ENCODE measurements at places on chromosomes 5 and 9. TPM values are rescaled to one million over a fixed set of nuclear protein-coding genes. Genes with fewer than 3 reads are reported as not detected.
A peak's percentile ranks its signal among the peaks of the same experiment; 100 is the strongest.

The KLF4 gene
- total RNA-seq, result 1.3 TPM

- DNase-seq, result peak; percentile 59
Observed at GRCh38 chr5:167853421-167853820, 438.0 kb upstream of the WWC1 start.

DNA sequence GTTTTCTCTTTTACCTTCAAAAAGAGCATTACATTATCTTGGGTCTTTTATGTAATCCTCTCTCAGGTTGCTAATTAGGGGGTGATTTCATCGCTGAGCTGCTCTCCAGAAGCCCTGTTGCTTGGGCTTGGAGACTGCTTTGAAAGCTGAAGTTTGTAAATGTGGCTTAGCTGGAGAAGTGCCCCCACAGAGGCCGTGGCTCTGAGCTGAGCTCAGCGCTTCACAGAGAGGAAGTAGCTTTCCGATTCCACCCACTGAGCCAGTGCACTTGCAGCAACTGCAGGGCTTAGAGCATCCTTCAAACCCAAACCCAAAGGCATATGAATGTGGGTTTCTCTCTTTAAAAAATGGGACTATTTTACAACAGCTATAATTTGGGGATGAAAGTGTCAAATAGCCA lies 13.7 kb upstream of the NXNL2 start:
- no peak for DNase-seq

The SLC4A9 gene
- not detected for total RNA-seq

DNA sequence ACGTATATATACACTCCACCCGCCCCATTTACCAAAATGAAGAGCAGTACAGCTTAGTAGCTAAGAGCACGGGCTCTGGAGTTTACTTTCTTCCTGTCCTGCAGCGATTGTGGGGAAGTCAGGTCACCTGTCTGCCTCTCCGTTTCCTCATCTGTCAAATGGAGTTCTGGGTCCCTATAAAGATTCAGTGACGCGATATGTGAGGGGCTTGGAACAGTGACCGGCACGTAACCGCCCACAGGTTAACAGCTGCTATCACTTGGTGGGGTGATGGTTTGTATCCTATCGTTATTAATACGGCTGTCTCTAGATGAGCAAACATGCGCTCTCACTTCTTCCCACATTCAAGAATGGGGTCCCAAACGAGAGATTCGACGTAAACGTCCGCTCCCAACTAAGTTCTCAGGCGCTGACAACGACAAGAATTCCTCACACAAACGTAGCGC lies 426 bp downstream of the FAM114A2 start:
- DNase-seq, result no peak

The DNAH5 gene
- 4.7 TPM for total RNA-seq

DNA sequence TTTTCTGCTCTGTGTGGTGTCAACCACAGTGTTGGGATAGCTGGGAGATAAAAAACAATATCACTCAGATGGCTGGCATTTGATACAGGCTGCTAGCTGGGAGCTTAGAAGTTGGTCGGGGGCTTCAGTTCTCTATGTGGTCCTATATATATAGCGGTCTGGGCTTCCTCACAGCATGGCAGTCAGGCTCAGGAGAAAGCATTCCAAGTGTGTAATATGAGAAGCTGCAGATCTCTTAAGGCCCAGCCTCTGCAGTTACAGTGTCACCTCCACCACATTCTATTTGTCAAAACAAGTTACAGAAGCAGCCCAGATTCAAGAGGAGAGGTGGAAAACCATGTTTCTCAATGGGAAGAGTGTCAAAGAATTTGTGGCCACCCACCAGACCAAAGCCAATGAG lies 108.1 kb upstream of the NIPBL start:
- DNase-seq, result no peak

DNA sequence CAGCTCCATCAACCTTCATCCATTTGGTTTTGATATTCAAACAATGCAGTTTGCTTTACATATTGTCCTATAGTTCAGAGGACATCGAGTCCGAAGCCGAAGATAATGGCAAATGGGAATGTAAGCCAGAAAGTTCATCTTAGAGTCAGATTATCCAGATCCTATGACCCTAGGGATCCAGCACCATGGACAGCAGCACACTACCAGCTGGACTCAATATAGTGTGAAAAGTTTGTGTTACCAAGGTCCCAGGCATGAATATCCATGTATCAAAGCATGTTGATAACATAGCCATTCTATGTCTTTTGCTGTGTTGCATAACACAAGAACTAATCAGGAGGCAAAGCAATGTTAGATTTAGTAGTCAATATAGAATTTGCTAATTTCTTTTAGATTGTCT lies 46.3 kb downstream of the FSTL4 start:
- DNase-seq, result peak; percentile 18

The SPACA9 gene
- 1.1 TPM for total RNA-seq

DNA sequence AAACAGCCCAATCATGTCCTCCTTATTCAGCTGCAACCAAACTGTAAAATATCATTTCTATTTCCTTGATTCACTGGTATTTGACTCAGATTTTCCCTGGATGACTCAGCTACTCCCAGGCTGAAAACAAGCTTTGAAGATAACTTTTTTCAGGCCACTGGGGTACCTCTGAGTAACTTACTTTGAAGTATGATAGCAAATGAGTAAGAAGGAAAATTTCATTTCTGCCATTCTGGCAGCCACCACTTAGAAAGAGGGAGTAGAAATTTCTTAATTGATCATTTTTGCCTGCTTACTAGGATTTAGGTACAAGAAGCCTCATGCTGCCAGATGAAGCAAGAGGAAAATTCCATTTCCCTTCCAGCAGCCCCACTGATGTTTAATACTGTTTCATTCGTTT lies 247.4 kb downstream of the PRELID2 start:
- peak; percentile 93 for DNase-seq

The MEF2C gene
- total RNA-seq, result 6.8 TPM

GRCh38 chr5:76874088-76874581 lies 24.3 kb downstream of the S100Z start:
- no peak for DNase-seq

The FCN2 gene
- total RNA-seq, result not detected

DNA sequence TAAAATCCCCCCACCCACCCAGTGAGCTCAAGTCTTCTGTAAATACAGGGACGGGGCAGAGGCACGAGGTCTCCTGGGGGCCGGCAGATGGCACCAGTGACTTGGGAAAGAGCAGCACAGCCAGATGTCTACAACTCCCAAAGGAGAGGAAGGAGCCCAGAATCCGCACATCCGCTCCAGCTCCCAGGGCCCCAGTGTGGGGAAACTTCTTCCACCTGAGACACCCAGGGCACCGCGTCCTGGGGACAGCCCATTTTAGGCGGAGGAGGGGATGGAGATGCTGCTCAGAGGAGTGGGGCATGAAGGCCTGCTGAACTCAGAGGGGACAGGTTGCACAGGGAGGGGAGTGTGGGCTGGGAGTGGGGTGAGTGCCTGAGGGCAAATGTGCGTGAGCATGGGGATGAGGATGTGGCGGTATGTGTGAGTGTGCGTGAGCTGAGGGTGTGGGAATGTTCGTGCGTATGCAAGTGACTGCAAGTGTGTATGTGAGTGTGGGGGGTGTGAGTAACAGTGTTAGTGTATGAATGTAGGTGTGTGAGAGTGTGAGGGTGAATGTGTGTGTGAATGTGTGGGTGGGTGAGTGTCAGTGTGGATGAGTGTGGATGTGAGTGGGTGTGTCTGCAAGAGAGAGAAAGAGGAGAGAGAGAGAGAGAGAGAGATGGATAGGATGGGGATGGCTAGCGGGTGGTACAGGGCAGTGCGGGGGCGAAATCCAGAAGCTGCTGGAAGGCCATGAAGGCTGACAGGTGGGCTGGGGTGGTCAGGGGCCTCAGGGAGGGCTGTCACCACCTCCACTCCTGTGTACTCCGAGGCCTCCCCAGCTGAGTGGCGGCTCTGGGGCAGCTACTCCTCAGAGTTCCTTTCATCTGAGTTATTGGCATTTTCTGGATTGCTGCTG lies 63.5 kb downstream of the DUSP1 start:
- peak; percentile 76 for DNase-seq

The SLC34A1 gene
- not detected for total RNA-seq

The LRRC19 gene
- not detected for total RNA-seq

DNA sequence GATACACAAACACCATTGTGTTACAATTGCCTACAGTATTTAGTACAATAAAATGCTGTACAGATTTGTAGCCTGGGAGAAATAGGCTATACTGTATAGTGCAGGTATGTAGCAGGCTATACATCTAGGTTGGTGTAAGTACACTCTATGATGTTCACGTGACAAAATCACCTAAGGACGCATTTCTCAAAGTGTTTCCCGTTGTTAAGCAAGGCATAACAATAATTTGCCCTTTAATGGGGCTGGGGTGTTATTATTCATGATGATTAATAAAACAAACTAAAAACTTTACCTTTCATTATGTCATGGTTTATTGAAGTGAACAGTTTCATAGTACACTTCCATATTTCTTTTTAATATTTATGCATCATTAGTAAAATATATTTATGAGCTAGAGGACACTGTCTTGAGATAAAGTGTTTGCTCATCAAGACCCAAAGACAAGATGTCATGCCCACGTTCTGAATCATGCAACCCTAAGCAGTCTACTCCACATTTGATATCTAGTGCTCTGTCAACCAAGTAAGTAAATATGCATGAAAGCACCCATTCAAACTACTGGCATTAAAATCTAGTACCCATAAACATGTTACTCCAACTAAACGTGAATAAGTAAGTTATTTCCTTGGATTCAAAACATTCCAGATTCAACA lies 220.5 kb downstream of the NR2F1-AS1 start:
- DNase-seq, result no peak

The FRRS1L gene
- total RNA-seq, result not detected

- DNase-seq, result no peak
Observed at GRCh38 chr9:136806067-136806466, 1.7 kb upstream of the RABL6 start.

The P4HA2 gene
- 225 TPM for total RNA-seq

DNA sequence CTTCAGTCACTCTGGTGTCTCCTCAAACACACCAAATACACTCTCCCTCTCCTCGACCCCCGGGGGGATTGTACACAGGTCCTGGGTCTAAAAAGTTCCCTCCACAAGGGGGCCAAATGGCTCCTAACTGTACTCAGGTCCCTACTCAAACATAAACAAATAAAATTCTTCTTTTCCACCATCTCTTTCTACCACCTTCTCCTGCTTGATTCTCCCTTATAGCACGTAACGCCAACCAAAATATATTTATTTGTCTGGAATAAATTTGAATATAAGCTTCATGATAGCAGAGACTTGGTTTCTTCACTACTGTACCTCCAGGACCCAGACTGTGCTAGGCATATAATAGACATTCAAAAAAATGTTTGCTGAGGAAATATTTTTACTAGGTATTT lies 21.4 kb downstream of the ZNF608 start:
- no peak for DNase-seq

GRCh38 chr9:35569206-35569605 lies 35.9 kb upstream of the TESK1 start:
- no peak for DNase-seq

- no peak for DNase-seq
Observed at GRCh38 chr9:93634311-93635185, 58.2 kb downstream of the PHF2 start.

GRCh38 chr9:38026021-38026809 lies 42.8 kb downstream of the SHB start:
- DNase-seq, result peak; percentile 98

The GRM6 gene
- total RNA-seq, result not detected

GRCh38 chr5:81995407-81995806 lies 23.6 kb downstream of the ATG10 start:
- DNase-seq, result no peak

- peak; percentile 74 for DNase-seq
Observed at GRCh38 chr9:32969270-32969669, 32.2 kb downstream of the APTX start.

The SPINK7 gene
- not detected for total RNA-seq

The C9 gene
- total RNA-seq, result not detected

DNA sequence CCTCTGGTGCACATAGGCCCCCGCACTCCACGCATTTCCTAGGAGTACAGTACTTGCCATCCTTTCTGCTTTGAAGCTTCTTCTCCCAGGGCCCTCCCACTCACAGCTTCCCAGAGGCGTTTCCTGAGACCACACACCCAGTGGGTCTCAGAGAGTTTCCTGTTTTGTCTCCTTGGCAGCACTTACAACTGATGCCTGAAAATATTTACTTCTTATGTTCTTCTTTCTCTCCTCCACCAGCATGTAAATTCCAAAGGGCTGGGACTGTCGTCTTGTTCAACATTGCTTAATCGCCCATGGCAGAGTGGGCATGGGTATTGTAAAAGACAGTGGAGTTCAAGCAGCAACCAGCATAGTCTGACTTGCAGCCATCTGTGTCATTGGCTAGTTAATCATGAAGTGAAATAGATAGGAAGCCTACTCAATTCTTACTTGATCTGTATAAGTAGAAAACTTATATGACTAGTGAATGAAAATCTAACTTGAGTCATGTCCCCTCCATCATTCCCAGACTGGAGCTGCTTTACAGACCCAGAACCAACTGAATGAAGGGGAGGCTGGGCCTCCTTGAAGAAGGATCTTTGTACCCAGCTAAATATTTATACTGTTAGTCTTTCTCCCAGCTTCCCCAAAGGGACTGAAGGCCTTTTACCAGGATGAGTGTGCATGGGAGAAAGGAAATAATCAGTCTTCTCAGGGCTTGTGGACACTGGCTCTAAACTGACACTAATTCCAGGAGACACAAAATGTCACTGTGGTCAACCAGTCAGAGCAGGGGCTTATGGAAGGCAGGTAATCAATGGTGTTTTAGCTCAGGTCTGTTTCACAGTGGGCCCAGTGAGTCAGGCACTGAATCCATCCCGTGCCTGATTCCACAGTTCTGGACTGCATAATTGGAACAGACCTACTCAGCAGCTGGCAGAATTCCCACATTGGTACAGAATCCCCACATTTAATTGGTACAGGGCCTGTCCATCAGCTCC lies 116.4 kb downstream of the SV2C start:
- DNase-seq, result no peak
